Renal cortical epithelial cell (primary cell): ENCODE measurements at places on chromosomes 2 and 18.

DNA sequence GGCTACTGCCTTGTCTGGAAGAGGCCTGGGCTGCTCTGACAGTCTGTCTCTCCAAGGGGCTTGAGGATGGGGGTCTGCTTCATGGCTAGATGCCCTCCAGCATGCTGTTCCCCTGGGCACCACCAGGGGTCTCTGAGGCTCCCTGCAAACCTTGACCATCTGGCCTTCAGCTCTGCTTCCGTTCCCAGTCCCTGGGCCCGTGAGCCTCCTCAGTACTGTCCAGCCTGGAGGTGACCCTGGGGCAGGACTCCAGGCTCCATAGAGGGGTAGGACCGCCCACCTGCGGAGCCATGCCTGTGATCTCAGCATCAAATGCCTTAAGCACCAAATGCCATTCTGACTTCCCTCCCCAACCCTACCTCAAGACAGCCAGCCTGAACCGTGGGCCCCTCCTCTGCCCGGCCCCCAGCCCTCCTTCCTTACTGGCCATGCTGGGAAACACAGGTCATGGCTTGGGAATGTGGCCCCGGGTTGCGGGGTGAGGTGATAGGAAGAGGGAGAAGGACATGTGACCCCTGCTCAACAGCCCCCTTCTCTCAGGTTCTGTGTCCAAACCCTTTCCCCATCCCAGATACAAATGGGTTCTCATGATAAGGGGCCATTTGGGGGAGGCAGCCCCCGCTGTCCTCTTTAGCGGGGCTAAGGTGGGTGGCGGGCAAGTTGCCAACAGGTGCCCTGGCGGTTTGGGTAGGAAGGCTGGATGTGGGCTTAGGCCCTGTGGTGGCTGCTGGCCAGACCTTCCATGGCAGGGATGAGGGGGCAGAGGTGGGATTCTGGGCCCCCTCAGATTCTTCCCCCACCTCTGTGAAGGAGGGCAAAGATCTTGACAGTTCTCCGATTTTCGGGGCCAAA, 25.0 kb downstream of the SPEG start:
- DNase-seq: peak; percentile 21

- DNase-seq: no peak
Measured at GRCh38 chr18:1229634-1230033, 325.0 kb downstream of the ADCYAP1 start.

DNA sequence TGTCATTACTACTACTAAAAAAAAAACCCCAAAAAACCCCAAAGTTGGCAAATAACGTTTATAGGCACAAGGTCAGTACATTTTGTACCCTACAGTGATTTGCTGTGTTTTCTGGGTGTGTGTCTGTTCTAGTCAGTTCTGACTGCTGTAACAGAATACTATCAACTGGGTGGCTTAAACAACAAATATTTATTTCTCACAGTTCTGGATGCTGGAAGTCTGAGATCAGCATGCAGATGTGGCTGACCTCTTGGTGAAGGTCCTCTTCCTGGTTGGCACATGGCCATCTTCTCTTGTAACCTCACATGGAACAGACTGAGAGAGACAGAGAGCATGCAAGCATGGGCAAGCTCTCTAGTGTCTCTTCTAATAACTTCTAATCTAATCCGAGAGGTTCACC, 103.1 kb downstream of the CERS6 start:
- DNase-seq: peak; percentile 51

DNA sequence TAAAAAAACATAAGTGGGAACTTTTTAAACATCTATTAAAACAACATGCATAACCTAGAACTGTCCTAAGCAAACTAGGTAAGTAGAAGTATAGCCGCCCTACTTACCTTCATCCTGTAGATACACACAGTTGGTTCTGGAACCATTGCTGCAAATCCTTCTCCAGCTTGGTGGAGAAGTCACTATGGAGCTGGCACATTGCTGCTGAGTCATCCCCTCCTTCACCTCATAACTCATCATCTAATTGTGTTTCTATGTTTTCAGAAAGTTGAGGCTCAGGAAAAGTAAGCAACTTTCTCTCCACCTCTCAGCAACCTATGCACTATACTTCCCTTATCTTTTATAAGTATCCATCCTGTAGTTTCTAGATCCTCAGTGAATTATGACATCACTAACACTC, 269.8 kb upstream of the MMADHC start:
- DNase-seq: peak; percentile 19

DNA sequence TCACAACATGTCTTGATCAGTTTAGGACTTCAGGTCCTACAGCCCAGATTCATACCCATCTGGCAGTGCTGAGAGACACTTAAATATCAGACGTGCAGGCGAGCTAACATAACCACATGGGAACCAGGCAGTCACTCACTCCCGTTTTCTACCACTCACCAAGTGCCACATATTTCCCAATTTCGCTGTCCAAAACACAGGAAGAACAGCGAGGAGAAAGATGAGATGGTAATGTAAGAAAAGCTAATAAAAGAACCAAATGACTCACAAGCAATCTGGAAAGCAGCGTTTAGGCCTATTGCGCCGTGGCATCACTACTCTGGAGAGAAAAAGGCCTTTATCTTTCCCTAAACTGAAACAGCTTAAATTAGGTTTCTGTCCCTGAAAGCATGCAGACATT, 647.8 kb upstream of the SLC39A10 start:
- DNase-seq: peak; percentile 18

GRCh38 chr2:28678944-28679343, 72.7 kb upstream of the PPP1CB start:
- DNase-seq: no peak

DNA sequence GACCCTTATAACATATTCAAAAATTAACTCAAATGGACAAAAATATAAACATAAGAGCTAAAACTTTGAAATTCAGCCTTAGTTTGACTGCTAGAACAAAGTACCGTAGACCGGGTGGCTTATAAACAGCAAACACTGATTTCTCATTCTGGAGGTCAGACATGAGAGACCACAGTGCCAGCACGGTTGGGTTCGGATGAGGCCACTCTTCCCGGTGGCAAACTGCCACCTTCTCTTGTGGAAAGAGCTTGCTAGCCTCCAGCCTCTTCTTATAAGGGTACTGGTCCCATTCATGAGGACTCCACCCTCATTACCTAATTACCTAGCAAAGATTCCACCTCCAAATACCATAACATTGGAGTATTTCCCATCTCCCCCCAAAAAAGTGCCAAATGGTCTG, 91.3 kb downstream of the FAM210A start:
- DNase-seq: no peak

DNA sequence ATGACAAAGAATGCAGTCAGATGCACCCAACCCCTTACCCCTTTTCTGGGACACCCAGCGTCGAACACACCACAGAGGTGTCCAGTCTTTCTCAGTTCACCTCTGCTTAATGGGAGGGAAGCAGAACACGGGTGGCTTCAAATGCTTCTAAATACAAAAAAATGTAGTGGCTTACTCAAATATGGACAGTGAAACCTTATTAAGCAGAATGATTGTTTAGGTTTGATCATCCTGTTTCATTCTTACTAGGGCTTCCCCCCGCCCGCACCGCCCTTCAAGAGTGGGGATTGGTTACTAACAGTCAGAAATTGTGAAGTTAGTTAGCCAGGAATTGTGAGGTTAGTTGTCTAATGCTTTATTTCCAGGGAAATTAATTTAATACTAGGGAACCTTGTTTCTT, 21.6 kb downstream of the ATG16L1 start:
- DNase-seq: no peak

GRCh38 chr2:222900354-222900753, 39.5 kb downstream of the ACSL3 start:
- DNase-seq: peak; percentile 44

DNA sequence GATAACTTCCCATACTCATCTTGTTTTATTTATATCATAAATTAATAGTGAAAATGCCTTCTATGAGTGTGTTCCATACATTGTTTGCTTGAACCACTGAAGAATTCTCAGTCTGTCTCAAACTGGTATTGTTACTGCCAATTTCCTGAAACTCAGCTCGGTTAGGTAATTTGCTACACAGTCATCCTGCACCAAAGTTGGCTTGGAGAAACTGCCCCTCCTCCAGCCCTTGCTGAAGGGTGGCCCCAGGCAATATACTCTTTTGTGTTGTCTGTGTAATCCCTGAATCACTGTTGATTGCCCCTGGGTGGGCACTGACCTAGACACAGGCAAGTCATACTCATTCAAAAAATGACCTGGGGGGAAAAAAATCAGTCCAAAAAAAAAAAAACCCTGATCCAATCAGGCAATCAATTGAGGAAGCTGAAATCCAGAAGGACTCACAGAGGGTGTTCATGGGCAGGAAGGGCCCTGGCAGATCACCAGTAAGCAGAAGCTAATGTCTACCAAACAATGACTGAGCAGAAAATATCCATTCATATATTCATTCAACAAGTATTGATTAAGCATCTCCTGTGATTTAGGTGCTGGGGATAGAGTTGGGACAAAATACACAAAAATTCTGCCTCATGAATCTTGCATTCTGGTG, 3.8 kb upstream of the SESTD1 start:
- peak; percentile 79 for DNase-seq

DNA sequence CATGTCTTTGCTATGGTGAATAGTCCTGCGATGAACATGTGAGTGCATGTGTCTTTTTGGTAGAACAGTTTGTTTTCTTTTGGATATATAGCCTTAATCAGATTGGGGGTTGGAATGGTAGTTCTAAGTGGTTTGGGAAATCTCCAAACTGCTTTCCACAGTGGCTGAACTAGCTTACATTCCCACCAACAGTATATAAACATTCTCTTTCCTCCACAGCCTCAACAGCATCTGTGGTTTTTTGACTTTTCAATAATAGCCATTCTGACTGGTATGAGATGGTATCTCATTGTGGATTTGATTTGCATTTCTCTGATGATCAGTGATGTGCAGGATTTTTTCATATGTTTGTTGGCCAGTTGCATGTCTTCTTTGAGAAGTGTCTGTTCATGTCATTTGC, 112.2 kb upstream of the SESTD1 start:
- no peak for DNase-seq

GRCh38 chr2:201242571-201243277, 17.6 kb upstream of the CASP8 start:
- no peak for DNase-seq

- no peak for DNase-seq
Measured at GRCh38 chr2:230794497-230794896, 70.2 kb upstream of the ITM2C start.

DNA sequence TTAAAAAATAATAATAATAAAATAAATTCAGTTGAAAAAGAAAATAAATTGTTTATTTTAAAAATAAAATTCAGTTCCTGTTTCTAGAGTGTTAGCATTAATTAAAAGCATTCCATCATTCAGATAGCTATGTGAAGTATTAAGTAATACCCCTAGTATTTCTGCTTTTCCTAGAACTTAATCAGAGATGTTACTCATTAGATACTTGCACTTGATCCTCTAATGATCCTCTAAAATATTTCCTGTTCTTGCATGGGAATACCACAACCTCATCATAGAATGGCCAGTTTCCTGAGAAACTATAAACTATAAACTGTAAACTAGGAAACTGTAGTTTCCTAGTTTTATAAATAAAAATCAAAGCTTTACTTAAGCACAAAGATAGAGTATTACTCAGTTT, 11.1 kb upstream of the CNNM3 start:
- DNase-seq: no peak

- no peak for DNase-seq
Measured at GRCh38 chr2:10132996-10133647, 10.6 kb downstream of the RRM2 start.

DNA sequence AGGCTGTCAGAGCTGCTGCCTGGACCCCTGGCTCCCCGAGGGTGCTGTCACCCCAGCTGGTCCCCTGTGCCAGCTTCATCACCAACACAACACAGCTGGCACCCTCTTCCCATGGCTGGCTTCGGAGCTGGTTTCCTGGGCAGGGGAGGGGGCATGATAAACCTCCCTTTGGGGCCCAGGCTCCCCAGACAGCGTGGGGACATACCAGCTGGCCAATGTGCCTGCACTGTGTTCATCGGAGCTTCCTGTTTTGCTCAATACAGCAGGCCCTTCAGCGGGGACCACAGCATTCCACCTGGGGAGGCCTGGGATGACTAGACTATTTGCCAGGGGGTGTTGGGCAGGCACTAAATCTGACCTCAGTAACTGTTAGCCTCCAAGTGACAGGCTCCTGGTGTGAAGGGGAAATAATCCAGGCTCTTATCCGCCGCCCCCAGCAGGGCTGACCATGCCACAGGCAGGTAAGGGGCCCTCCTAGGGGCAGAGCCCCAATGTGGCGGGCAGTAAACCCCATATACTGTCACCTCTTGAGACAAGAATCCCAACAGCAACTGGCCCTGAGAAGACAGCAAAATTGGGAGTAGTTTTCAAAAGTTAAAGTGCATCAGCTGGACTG, 44.6 kb downstream of the EMX1 start:
- no peak for DNase-seq

DNA sequence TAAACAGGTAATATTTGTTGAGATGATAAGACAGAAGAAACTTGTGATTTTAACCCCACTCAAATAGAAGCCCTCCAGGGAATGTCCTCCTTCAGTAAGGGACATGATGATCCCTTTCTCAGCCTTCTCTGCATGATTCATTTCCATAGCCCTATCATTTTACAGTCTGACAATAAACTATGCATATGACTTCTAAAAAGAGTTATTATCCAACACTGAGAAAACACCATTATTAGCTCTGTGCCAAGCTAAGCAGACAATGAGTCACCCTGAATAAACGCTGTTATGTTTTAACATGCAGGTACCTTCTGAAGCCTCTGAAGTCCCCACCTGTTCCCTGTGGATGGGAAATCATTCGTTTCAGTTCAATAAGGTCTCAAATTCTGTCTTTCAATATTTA, 54.7 kb downstream of the DTNB start:
- peak; percentile 83 for DNase-seq

DNA sequence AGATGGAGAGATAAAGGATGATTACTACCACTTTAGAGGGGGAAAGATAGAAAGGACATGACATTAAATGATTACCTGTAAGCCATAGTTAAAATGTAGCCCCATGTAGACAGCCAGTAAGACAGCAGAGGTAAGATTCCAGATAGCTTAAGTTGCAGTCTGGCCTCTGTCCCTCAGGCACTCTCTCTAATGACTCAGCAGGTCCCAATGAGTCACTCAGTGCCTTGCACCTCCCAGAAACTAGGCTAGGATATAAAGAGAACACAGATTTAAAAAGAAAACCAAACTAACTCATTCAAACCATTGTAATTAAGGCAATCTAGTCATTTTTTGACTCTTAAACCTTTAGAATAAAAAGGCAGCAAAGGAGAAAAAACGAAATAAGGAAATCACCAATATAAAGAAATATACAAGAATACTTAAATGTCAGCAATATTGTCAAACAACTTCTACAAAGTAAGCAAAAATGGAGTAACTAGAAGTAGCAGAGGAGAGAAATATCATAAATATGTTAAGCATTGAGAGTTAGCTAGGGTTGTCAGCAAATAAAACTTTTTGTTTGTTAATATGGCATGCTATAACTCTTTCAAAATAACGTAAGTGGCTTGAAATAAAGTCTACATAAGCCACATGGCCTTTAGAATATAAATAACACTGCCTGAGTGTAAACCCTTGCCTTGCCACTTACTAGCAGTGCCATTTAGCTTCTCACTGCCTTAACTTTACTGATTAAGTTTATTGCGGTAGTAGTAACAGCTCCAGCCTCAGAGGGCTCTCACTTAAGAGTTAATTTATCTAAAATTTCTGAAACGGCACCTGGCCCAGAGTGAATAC, 48.5 kb downstream of the SOCS6 start:
- peak; percentile 95 for DNase-seq
